ENCODE measurements at places on chromosomes 7 and 10.
A peak's percentile ranks its signal among the peaks of the same experiment; 100 is the strongest.

DNA sequence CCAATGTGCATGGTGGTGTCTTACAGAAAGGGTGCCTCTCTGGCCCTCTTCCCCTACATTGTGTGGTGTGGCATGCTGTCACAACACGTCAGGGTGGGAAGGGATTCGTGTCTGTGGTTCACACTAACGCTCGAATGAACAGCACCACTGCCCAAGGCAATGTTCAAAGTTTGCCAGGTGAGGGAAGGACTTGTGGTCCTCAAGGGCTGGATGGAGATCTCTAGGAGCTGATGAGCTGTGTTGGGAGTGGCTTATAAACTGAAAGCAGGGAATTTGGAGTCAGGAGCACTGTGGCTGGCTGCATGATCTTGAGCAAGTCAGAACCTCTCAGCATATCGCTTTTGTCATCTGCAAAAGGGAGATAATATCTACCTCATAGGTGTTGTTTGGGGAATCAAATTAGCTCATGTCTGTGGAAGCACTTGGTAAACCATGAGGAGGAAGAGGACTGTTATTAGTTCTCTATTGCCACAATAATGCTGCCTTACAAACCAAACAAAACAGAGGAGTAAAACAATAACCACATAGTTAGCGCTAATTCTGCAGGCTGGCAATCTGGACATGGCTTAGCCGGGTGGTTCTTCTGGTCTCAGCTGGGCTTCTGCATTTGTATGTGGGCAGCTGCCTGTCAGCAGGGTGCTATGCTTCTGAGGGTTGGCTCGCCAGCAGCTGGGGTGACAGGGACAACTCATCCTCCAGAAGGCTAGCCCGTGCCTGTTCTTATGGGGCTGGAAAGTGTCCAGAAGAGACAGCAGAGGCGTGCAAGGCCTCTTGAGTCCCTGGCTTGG lies 22.9 kb upstream of the C10orf105 start:
- DNase-seq, result no peak

DNA sequence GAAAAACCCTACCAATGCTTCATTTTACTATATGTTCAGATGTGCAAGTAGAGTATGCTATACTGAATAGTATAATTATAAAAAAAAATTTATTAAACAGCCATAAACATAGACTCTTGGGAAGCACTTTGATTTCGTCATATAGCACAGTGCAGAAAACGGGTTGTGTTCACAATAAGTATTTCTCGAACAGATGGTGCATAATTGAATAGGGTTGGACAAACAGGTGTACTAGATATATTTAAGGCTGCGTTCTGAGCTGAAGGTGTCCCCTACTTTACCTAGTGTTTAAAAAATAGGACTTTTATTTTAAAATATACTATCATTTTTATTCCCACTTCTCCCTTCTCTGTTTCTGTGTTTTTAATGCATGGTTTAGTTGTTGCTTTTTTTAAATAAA lies 841.5 kb downstream of the ANKRD7 start:
- DNase-seq, result no peak

DNA sequence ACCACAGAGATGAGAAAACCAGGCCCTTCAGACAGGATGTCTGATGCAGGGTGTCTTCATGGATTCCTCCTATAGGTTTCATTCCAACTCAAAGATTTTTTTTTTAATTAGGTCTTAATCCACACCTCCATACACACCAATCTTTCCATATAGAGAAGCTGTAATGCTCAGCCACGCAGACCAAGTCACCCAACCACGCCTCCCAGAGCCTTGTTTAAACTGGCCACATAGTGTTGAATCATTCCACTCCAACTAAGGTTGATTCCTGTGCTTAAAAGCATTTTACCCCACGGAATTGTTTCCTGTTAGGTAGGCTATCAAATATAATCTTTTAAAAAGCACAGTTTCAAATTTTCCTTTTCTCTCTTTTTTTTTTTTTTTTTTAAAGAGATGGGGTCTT lies 153.6 kb downstream of the TYW1B start:
- DNase-seq, result no peak

GRCh38 chr7:100029596-100029995 lies 14.2 kb downstream of the ZKSCAN1 start:
- DNase-seq, result no peak

DNA sequence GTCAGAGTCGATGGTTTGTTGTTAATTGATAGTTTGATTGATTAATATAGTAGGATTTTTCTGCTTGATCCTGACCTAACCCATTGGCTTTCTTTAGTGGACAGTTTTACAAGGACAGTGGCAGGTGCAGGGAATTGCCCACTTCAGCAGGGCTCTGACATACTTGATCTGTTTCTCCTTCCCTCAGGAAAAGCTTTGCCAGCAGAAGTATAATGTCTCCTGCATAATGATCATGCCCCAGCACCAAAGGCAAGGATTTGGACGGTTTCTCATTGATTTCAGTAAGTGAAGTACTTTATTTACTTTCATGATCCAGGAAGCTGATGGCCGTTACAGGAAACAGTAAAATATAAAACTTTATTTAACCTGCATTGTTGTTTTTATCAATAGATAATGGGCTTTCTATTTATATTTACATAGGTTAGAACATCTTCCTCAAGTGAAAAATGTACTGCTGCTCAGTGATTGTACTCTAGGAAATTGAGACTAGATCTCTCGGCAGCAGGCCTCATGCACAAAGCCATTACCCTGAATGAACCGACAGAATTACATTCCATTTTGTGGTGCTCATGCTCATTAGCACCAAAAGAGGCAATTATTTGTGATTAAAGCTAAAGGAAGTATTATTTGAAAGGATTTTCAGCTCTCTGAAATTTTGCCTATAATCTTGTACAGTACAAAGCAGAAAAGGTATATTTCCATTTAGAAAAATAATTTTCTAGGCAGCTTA lies 122.5 kb upstream of the SAMD8 start:
- DNase-seq, result no peak

- DNase-seq, result peak; percentile 76
Measured at GRCh38 chr10:119211176-119211575, 3.8 kb downstream of the GRK5 start.

DNA sequence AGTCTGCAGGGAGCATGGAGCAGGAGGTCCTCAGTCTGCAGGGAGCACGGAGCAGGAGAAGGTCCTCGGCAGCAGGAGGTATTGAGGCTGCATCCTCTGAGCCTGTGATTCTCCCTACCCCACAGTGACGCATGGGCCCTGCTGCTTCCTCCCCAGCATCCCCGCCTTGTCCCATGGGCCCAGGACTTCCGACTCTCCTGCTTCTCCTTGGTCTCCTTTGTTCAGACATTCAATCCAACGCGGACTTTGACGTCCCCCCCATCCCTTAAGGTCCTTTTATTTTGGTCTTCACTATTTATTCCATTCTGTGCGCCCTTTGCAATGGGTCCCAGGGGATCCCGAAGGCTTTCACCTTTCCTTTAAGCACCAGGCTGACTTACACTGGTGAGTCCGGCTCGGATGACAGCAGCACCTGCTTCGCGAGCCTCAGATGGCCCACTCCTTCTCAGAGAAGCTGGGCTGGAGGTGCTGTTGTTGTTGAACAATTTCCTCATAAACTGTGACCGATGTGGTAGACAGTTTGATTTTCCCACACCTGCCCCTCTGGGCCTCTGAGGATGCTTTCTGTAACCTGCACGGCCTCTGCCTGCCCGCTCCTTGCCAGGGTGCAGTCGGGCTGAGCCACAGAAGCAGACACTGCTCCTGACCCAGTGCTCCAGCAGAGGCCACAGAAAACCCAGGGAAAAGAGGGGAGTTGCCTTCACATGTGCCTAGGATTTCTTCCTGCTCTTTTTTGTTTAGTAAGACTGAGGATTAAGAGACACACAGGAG lies 407.2 kb upstream of the SHH start:
- no peak for DNase-seq

- no peak for DNase-seq
Measured at GRCh38 chr7:65946904-65947303, 35.1 kb downstream of the GUSB start.

- DNase-seq, result no peak
Measured at GRCh38 chr10:23461557-23461956, 22.7 kb downstream of the OTUD1 start.

DNA sequence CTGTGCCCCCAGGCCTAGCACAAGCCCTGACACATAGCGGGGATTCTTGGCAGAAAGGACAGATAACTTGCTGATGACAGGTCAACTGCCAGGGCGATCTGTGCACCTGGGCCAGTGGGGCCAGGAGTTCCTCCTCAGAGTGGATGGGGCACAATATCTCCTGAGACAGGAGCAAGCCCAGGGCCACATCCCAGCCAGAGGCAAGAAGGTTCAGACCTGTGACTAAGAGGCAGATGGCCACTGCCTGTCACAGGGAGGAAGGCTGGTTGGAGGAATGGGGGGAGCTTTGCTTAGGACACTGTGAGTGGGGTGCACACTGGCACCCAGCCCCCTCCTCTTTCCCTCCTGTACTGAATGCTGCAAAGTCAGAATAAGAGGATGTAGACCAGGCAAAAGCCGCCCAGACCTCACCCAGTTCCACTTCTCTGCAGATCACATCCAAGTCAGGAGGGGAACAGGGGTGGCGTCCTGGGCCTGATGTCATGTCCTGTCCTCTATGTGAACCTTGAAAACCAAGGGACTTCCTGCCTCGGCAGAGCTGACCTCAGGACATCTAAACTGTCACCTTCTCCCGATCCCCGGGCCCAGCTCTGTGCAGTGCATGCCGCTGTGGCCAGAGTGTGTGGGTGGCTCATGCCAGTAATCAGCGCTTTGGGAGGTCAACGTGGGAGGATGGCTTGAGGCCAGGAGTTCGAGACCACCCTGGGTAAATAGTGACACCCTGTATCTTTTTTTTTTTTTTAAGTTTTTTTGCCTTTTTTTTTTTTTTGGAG lies 1.3 kb downstream of the GUSB start:
- DNase-seq, result no peak

DNA sequence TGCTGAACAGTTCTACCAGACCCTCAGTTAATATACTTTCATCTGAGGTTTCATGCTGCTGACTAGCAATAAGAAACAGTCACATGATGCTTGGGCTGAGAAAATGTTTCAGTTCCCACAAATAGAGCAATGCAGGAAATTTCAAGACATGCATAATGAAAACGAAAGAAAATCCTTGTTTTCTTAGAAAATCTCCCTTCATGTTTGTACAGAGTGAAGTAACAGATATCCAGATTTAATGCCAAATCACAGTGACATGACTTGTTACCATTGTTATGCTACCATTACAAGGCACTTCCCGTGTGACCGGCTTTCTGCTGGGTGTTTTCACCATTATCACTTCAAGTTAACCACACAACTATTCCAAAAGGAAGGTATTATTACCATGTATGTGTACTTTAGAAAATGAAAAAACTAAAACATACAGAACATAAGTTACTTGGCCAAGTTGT lies 121.7 kb downstream of the DOCK4 start:
- DNase-seq, result no peak

GRCh38 chr7:138433583-138434443 lies 26.2 kb upstream of the TRIM24 start:
- DNase-seq, result no peak

GRCh38 chr7:98619450-98620321 lies 2.6 kb downstream of the NPTX2 start:
- DNase-seq, result no peak

DNA sequence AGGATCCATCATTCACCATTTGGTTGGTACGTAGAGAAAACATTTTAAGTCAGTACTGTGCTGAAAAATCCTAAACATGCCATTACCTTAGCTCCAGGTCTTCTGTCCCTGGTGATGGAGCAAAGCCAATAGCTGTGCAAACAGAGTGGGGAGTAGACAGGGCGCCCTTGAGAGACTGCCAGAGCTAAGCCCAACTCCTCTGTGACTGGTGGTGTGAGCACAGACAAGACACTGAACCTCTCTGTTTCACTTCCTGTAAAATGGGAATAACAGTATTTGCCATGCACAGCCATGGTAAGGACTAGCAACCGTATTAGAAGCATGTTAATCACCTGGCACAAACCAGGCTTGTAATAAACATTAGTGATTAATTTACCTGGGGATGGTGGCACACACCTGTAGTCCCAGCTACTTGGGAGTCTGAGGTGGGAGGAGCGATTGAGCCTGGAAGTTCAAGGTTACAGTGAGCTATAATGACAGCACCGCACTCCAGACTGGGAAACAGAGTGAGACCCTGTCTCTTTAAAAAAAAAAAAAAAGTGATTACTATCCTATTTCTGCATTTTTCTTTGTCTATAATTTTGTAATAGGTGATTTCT lies 28.7 kb downstream of the LYZL1 start:
- no peak for DNase-seq

DNA sequence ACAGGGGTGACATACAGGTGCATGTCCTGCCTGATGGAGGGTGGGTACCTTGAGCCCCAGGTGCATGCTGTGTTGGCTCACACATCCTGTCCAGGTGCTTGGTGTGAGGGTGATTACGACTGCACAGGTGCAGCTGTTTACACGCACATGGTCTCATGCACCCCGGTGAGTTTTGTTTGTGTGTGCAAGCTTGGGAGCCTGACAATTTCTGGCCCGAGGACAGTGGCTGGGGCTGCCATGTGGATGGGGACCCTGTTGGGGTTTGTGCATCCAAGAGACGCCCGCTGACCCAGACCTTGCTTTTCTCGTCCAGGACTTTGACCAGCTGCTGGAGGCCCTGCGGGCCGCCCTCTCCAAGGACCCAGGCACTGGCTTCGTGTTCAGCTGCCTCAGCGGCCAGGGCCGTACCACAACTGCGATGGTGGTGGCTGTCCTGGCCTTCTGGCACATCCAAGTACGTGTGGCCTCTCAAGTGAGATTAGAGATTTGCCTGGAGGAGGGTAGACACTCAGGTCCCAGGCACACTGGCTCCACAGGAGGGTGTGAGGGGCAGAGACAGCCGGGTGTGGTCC lies 61.7 kb downstream of the PRF1 start:
- no peak for DNase-seq

DNA sequence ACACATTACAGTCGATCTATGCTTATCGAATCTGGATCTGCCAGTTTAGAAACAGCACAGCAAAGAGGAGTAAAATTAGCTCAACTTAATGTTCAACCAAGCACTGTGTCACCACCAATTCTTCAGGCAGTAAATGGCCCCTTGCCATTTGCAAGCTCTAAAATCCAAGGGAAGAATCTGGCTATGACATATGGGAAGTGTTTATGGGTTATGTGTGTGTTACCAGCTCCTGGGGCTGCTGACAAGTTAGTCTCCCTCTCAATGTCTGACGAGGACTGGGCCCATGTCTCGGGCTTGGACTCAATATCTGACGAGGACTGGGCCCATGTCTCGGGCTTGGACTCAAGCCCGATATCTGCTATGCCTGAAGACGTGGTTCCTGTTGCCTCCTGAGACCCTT lies 5.7 kb upstream of the ITIH2 start:
- no peak for DNase-seq

GRCh38 chr10:10270126-10271050 lies 747.3 kb upstream of the CELF2 start:
- DNase-seq, result no peak

GRCh38 chr10:79932841-79933379 lies 16.0 kb downstream of the SFTPD start:
- no peak for DNase-seq

Measured in fibroblast of skin of left quadriceps (primary cell).